ENCODE measurements at places on chromosomes 3 and 15.

DNA sequence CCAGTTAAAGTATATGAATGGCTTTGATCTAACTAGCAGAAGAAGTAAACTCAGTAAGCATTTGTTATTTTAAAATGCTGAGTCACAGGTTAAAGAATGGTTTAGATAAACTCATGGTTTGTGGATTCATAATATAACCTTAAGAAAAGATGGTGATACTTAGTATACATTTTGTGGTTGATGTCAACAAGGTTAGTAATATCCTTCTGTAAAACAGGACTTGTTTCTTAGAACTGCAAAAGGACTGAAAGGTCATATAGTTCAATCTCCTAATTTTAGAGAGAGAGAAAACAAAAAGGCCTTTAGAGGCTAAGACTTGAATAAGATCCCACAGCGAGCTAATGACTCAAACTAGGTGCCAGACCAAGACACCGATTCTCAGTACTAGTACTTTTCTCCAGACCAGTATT lies 50.0 kb downstream of the STRIT1 start:
- no peak for DNase-seq

DNA sequence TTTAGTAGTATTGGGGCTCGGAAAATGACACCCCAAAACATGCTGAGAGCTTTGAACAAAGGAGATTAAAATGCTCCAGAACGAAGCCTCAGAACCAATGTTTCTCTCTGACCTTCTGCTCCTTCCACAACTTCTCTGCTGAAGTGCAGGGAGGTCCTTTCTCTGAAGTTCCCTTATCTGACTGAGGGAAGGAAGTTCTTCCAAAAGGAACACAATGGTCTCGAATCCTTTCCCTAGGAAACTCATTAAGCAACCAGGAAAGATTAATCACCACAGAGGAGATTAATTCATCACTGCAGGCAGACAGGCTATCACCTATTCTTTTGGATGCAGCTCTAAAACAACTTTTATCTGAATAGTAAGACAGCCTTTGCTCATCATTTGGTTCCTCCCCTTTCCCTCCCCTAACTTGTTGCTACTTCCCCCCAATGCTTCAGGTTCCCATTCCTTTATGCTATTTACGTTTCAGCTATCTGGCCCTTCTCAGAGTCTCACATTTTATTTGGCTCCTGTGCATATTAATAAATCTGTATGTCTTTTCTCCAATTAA lies 18.2 kb upstream of the WDR49 start:
- DNase-seq: no peak

DNA sequence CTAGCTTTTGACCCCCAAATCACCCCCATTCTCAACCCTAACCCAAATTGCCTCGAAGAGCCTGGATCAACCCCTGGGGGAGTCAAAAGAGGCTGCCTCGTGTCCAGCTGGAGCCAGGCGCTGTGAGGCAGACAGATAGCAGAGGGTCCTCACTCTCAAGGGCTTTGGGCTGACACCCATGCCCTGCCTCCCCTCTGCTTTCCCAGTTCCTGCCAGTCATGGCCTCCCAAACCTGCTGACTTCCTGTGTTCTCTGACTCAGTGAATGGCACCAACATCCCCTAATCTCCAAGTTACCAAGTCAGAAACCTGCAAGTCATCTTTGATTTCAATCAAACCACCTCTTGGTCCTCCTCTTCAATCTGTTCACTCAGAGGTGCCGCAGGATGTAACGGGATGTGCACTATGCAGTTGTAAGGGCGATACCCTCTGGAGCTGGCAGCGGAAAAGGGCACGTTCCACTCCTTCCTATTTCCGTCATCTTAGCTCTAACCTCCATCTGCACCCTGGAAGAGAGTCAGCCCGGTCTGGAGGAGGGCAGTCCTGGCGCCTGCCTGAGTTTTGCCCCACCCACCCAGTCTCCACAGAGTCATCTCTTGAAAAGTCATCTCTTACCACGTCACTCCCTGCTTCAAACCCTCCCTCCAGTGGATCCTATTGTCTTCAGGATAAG lies 52.4 kb upstream of the FAM174B start:
- DNase-seq: no peak

- DNase-seq: no peak
Observed at GRCh38 chr15:74233851-74234597, 2.1 kb upstream of the CCDC33 start.

GRCh38 chr15:57464480-57464879 lies 88.2 kb downstream of the CGNL1 start:
- DNase-seq: no peak

GRCh38 chr3:181725131-181725731 lies 13.5 kb downstream of the SOX2 start:
- no peak for DNase-seq
